ENCODE measurements at places on chromosomes 4 and X.
A peak's percentile ranks its signal among the peaks of the same experiment; 100 is the strongest.

GRCh38 chr4:122503214-122503613 lies 46.7 kb upstream of the IL2 start:
- DNase-seq: peak; percentile 23

DNA sequence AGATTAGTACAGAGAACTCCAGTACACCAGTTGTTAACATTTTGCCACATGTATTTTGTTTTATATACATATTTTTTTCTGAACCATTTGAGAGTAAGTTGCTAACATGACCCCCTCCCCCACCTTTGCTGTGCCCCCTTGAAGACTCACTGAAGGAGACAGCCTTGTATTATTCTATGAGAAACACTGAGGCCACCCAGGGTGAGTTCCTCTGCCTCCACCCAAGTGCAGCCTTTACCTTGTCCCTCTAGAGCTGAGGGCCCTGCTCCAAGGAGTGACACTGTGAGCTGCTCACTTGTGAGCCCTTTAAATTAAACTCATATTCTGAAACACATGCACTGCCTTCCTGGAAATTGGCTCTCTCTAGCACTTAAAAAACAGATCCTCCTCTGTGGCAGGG lies 21.1 kb downstream of the KIT start:
- DNase-seq: no peak

DNA sequence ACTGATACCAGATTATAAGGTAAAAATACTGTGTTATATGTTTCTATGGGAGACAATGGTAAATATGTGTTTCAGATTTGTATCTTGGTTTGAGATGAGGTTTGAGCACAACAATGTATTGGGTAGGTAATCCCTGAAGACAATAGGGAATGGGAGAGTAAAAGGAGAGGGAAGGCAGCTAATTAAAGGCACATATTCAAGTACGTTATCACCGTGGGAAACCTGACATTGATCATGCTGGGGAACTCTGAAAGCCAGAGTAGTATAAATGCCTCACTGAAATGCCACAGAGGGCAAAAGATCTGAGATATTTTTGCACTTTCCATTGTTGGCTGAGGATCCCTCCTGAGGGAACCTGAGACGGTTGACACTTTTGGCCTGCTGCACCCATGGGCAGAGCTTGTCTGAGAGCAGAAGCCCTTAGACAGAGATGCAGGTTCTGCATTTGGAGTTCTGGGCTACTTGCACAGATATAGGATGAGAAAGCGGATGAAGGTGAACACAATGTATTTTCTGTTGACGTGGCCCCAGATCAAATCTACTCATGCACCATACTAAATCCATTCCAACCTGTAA lies 506.7 kb downstream of the PCDH18 start:
- DNase-seq: no peak

DNA sequence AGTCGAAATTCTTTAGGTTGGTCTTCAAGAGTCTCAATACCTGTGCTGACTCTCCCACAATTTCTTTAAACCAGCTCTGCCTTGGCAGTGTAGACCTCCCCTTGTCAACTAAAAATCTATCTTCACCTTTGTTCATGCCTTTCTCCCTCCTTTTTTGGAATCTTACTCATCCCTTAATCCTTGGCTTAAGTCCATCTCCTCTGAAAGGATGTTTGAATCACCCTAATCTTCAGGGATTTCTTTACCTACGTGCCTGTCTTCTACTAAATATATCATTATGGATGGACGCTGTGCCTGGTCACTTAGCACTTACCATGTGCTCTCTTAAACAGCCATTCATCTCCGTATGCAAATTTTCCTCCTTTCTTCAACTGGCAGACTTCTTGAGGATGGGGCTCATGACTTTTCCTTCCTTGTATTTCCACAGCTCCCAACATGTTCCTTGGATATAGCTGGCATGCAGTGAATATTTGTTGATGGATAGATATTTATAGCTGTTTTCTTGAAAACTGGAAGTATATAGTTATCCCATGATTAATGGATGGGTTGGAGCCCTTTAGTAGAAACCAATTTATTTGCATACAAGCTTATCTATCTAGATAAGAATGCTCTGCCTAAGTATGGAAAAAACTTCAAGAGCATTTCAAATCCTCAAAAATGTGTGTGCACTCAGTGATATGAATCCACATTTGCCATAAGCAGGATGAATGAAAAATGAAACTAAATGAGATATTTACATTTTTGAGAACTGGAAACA lies 166.6 kb downstream of the SPRY1 start:
- DNase-seq: no peak

DNA sequence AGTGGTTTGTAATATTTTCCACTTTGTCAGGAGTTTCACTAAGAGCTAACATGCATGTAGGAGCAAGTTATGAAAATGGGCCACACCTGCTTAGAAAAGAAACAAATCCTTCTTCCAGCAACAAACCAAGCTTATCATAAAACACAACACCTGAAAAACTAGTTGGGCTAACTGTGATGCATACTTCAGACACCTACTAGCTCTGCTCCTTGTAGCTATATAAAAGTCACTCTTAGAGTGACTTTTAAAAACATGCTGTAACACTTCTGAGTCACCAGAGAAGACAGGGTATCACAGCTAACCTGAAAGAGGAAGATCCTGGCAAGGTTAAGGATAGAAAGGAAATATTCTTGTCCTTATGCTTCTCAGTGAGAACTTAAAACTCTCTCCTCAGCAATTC lies 3.6 kb upstream of the SLAIN2 start:
- no peak for DNase-seq

DNA sequence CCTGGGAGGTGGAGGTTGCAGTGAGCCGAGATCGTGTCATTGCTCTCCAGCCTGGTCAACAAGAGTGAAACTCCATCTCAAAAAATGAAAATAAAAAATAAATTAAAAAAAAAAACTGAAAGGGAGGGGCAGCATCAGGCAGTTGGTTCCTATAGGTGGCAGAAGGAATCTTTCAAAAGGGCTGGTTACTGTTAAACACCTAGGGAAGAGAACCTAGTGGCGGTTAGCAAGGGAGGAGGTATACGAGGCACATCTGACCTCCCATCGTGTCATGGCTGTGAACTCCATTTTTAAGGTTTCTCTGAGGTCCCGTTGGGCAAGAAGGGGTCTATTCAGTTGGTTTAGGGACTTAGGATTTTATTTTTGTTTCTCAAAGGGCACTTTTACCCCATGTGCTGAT lies 150.1 kb downstream of the SLC7A11 start:
- no peak for DNase-seq

DNA sequence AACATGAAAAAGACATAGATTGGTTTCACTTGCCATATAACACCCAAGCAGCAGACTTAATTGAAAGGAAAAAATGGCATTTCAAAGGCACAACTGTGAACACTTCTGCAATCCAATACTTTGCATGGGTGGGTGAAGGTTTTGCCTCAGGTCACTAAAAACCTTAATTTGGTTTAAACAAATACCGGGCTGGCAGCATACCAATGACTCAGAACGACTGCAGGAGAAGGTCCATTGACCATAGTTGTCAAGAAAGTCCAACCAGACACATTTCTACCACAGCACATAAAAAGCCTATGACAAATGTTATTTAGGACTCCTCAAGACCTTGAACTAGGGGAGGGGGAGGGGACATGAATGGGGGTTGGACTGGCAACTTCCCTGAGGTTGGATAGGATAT lies 183.6 kb upstream of the TRPC5 start:
- no peak for DNase-seq

GRCh38 chr4:122576261-122577188 lies 44.3 kb downstream of the IL21 start:
- peak; percentile 73 for DNase-seq

- no peak for DNase-seq
Measured at GRCh38 chrX:40085714-40086113, 12.0 kb downstream of the BCOR start.

DNA sequence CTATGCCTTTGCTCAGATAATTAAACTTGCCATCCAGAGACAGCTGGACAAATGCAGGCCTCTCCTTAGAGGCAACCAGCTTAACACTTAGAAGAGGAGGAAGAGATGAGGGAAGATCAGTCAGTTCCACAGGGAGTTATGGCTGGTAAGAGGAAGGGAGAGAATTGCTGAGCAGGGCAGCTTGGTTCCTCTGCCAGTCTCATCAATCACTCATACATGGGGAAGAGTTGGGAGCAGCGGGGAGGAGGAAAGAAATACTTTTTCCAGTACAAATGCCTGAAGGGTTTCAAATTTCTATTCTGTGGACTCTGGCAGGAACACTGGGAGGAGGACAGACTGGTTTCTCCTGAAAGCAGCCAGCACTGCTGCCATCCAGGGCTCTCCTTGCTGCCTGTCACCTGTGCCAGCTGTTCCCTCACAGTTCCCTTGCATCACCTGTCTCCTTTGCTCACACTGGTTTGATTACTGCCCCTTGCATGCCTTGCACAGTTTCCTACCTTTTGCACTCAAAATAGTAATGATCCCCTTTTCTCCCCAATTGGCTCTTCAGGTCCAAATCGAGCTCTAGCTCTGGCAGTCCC lies 59.5 kb downstream of the PGRMC2 start:
- DNase-seq: no peak

DNA sequence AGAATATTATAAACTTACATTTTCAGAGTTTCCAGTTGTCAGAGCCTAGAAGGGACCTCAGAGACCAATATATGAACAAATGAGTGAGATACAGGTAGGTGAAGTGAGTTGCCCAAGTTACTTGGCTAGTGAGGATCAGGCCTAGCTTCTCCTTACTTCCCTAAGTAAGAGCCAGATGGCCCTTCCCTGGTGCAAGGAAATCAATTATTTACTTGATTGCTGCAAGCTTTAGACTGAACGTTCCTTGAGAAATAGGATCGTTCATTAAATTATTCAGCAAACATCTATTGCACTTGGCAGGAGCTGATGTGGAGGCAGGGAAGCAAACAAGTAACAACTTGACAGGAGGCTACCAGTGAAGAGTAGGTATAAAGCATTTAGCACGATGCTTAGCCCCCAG lies 117.8 kb downstream of the EFHC2 start:
- no peak for DNase-seq

DNA sequence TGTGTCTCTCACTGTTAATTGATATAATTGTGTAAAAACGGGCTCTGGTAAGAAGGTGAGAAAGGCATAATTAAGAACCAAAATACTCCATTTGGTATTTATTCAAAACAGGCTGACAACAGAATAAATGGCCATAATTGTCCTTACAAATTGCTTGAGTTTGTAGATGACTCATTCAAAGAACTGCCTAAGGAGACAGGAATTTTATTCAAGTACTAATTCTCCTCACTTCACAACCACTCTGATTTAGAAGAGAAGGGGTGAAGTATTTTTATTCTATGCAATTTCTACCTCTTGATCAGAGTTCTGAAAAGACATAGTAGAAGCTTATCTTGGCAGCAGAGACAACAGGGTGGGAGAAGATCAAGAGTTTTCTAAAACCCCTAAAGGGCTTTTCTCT lies 43.1 kb downstream of the ATP11C start:
- DNase-seq: no peak

DNA sequence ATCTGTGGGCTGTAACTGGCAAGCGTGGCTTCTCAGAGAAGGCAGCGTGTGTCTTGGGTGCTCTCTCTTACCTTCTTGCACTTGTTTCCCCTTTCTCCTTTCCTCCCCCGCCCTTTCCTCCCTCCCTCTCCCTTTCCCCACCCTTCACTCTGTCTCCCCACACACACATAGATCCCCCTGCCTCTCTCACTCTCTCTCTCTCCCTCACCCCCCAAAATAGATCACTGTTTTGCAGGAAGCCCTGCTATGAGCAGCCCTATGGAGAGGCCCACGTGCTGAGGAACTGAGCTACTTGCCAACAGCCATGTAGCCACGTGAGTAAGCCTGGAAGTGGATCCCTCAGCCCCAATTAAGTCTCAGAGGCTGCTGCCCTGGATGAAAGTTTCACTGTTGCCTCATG lies 4.3 kb upstream of the PNMA6E start:
- DNase-seq: no peak

- DNase-seq: no peak
Measured at GRCh38 chrX:130103605-130104004, 6.7 kb downstream of the ELF4 start.

GRCh38 chr4:16775411-16776154 lies 122.9 kb downstream of the LDB2 start:
- DNase-seq: no peak

DNA sequence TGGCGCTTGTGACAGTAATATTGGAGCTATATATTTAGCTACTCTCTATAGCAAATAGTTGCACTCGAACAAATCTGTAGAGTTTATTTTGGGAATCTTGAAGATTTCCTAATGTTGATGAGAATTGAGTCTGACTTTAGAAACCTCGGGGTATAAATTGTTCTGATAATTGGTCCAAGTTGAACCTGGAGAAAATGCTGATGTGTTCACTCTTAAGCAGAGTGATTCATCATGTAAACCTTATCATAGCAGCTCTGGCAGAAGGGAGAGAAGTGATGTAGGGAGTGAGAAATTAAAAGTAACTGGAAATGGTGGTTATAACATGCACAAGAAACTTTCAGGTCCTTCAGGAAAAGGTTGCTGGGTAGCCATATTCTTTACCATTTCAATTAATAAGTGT lies 16.4 kb upstream of the SLC4A4 start:
- no peak for DNase-seq

Data from CD4-positive, alpha-beta T cell treated with Interleukin-17A for 1 hour (primary cell).